ENCODE measurements at places on chromosomes 12 and 14.
A peak's percentile ranks its signal among the peaks of the same experiment; 100 is the strongest.

GRCh38 chr12:48988030-48988649, 10.0 kb downstream of the WNT1 start:
- DNase-seq, result peak; percentile 65

DNA sequence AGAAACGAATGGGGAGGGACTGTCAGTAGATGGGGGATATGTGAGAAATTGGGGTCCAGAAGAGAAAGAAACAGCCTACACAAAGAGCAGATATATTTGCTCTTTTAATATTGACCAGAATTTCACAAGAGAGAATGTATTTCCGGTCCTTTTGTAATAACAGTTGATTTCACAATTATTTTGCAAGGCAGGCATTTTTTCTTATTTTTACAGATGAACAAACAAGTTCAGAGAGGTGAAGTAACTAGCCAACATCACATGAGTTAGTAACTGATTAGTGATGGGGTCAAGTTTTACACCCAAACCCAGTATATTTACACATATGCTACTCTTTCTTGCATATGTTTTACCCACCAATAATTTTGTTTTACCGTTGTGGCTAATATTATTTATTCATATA, 188.2 kb downstream of the NAV3 start:
- no peak for DNase-seq

- DNase-seq, result no peak
These were observed 29.8 kb upstream of the PLEKHG6 start for GRCh38 chr12:6280672-6281071.

DNA sequence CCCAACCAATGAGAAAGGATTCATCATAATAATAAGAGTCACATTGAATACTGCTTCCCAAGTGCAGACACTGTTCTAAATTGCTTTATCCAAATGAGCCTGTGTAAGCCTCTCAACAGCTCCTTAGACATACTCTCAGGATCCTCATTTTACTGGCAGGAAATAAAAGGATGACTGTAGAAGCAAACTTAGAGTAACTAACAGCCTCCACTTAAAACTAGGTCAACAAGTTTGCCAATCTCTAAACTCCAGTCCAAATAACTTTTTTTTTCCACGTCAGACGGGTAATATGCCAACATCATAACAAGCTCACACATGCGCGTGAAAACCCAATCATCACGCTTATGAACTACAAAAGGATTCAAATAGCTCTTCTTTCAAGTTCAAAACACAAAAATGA, 15.3 kb upstream of the DPF3 start:
- no peak for DNase-seq

DNA sequence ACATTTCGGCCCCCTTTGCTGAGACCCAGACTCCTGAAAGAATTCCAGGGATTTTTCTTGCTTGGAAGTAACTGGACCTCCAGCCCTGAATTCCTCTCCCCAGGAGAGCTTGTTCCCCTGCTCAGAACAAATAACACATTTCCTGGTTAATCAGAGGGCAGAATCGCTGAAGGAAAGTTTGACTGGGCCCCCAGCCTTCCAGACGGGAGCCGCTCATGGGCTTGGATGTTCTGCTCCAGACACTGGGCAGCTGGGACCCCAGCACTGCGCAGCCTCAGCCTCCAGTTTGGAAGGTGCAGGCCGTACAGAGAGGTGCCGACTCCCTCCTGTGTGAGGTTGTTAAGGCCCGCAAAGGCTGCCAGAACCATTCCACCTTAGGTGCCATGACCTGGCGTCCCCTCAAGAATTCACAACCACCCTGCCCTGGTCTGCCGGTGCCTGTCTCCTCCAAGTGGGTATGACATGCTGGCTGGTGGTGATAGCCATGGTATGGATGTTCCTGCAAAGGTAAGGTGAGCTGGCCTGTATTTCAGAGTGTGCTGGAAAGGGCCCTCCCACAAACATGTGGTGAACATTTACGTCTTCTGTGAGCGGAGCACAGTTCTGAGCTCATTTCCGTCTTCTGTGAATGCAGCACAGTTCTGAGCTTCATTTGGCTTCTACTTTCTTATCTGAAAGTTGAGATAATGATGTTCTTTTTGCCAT, 5.1 kb upstream of the LTBP2 start:
- DNase-seq, result no peak

DNA sequence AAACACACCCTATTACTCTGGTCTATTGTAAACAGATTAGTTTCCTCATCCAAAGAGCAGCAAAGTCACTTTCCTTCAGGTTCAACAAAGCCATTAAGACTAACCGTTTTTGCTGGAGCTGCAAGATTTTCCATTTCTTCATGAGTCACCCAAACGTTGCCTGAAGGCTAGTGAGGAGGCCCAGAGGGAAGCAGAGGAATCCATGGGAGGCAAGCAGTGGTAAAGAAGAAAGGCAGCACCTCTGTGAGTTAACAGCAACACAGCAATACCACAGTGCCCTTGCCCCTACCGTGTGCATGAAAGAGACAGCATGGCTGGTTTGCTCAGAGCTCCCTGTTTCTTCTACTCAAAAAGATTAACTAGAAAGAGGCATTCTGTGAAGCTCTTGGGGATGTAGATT, 206.3 kb downstream of the ACSS3 start:
- DNase-seq, result no peak

- no peak for DNase-seq
These were observed 67.5 kb downstream of the B4GALNT3 start for GRCh38 chr12:527241-527640.

DNA sequence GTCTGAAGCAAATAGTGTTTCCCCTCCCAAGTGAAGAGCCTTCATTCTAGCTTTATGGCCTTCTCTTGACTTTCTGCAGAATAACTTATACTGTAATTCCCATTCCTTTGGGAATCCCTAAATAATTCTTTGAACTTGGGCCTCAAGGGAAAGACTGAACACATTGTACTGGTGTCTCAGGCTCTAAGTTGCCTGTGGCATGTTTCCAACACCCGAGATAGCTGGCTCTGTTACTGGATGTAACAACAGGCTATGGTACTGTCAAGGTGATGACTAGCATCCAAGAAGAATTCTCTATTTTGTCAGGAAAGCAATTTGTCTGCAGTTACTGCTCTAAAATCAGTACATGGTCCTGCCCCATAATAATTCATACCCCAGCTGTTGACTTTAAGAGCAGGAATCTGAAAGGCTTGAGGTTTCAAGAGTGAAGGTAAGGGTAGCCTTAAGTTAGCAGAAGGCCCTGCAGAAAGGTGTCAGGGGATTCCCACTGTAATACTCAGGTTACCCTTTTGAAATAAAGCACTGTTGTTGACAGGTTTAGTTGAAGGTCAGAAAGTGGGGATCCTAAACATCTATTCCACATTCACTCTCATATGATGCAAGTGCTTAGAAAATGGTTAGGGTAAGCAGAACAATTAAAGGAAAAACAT, 5.2 kb downstream of the GPX2 start:
- DNase-seq, result no peak

DNA sequence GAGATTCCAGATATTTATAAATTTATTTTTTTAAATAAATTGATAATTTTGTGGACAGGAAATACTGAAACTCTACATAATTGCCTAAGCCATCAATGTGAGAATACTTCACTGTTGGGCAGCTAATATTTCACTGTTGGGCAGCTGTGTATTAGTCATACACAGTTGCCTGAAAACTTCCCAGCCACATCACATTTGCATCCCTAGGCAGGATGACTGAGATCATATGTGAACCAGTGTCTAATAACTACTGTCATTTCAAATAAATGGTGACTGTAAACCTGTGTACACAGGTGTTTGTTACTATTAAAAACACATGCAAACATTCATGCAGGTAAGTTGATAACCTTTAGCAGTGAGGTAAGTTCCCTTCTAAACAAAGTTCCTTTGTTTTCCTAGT, 43.9 kb downstream of the TMTC3 start:
- no peak for DNase-seq

DNA sequence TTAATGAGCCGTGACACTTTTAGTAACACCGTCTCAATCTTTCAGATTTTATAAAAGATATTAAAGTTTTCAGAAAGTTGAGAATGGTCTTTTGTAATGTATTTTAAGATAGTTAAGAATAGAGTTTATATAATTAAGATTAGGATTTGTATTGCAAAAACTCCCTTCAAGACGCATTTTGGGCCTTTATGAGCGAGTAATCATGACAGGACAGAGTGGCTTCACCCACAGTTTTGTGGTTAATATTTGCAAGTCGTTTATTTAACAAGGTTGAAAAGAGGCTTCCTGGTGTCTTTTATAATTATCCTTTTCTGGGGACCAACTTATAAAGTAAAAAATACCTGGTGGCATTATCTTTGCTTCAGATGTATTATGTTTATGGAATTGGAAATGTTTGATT, 44.0 kb downstream of the TRAF3 start:
- DNase-seq, result no peak

GRCh38 chr14:74893614-74894091, 11.9 kb downstream of the DLST start:
- DNase-seq, result no peak

GRCh38 chr12:46585854-46586621, 213.5 kb upstream of the SLC38A2 start:
- DNase-seq, result no peak

GRCh38 chr12:64036414-64036813, 185.7 kb downstream of the KICS2 start:
- no peak for DNase-seq

GRCh38 chr14:66254038-66254437, 232.1 kb upstream of the CCDC196 start:
- DNase-seq, result no peak

DNA sequence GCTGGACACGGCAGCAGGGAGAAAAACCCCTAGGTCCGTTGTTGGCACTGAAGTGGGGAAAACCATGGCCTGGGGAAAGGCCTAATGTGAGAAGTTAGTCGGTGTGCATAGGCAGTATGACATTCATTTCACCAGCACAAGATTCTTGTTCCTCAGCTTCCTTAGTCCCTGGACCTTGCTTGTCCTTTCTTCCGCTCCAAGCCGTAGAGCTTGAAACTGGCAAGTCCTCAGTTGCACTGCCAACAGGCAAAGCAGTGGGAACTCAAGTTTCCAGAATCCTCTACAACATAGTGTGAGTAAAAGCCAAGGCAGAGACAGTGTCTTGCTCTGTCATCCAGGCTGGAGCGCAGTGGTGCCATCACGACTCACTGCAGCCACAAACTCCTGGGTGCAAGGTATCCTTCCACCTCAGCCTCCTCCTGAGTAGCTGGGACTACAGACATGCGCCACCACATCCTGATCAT, 138.5 kb upstream of the AMIGO2 start:
- DNase-seq, result no peak

DNA sequence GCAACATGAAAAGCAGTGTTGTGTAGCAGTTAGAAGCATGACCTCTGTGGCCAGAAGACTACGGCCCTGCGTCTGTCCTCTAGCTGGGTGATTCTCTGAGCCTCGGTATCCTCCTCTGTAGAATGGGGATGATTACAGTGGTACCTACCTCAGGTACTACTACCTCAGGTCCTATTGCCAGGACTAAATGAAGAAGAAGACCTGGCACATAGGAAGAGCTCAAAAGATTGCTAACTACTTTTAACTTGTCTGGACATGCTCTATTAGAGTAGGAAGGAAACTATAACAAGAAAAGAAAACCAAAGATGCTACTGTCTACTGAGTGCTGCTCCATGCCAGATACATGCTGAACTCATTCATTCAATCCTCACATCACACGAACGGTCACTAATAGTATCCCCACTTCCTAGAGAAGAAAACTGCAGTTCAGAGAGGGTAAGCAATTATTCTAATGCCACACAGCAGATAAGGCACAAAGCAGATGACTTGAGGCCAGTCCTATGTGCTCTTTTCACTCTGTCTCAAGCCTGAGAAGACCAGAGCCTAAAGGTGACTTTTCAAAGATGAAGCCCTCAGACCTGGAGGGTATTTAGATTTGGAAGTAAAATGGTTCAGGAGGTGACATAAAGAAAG, 108.1 kb upstream of the HIF1A start:
- no peak for DNase-seq

- no peak for DNase-seq
These were observed 254.2 kb downstream of the C12orf50 start for GRCh38 chr12:87775051-87775450.

GRCh38 chr14:70281939-70282338, 77.5 kb downstream of the COX16 start:
- no peak for DNase-seq

DNA sequence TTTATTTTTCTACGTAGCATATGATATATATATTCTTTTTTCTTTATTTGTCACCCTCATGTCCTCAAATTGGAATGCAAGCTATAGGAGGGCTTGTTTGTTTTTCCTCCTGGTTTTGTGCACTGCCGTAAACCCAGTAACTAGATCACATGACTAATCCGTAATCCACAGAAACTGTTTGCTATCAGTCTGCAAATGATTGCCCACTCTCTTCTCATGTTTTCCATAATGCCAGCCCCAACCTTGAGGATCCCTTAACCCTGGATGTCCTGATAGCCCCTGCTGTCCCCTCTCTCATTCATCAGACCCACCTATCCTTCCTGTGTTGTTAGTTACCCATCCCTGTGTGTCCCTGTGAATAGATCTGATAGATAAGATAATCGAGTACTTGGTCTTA, 94.0 kb downstream of the TSPAN9 start:
- DNase-seq, result no peak

GRCh38 chr14:33668066-33668465, 282.8 kb downstream of the EGLN3 start:
- no peak for DNase-seq

GRCh38 chr14:59217011-59217410, 28.5 kb downstream of the DAAM1 start:
- DNase-seq, result no peak

DNA sequence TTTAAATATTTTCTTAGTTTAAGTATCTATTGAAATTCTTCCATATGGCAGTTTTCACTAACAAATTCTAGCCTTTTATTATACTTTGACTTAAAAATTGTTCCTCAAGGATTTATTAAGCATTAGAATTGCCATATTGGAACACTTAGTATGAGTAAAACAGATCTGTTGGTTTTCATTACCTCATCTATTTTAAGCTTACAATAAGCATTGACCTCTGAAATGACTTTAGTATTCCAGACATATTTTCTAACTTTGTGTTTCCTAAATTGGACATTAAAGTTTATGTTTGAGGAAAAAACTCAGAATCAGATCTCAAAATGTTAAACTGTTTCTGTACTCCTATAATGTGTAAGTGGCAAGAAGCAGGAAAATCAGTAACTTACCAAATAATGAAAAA, 48.4 kb downstream of the CSRP2 start:
- DNase-seq, result no peak

- DNase-seq, result no peak
These were observed 220.5 kb downstream of the SLC6A15 start for GRCh38 chr12:84692071-84692470.

- no peak for DNase-seq
These were observed 964 bp upstream of the SERPINA4 start for GRCh38 chr14:94560291-94560665.

DNA sequence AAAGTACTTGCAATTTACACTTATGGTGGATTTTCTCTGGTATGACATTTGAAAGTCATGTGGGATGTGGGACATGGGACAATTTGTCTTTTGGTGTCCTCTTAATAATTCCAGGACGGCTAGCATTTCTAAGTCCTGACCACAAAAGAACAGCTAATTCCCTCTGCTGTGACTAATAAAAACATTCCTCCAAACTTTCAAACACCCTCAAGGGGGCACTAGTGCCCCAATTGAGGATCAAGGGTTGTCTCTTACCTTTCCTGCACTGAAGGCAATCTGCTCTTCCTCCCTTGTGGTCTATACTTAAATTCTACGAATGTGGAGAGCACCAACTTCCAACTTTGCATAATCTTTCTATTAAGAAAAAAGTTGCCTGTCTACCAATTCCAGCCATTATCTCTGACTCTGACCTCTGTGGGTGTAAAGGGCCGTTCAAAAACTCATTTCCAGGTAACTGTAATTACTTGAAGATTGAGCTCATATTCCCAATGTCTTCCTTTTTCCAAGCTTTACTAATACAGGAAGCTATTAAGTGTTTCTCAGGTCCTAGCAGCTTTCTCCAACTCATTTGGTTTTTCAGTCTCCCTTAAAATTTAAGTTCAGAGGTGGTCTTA, 210.2 kb downstream of the PTPRO start:
- peak; percentile 54 for DNase-seq

Data from memory B cell (primary cell).